ENCODE measurements at places on chromosomes 5 and 9.
A peak's percentile ranks its signal among the peaks of the same experiment; 100 is the strongest.

- DNase-seq: no peak
Measured at GRCh38 chr9:80873861-80874260, 815.5 kb downstream of the TLE1 start.

GRCh38 chr5:135706893-135707292 is 127.6 kb upstream of the SLC25A48 start:
- no peak for DNase-seq

- DNase-seq: no peak
Measured at GRCh38 chr5:159947708-159948358, 31.6 kb downstream of the ADRA1B start.

DNA sequence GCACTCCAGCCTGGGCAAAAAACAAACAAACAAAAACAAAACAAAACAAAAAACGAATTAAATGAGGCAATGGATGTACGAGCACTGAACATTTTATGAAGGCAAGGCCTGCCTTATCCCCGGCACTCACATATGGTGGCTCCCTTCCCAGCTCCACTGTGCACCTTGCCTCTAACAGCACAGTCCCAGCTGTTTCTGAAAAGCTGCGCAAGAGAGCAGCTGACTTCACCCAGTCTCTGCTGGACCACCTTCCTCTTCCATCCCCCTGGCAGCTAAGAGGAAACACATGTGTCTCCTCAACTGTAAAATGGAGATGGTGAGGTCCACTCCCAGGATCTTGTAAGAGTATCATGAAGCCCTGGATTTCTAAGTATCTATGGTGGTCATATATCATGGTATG is 100.7 kb downstream of the KLF4 start:
- no peak for DNase-seq

DNA sequence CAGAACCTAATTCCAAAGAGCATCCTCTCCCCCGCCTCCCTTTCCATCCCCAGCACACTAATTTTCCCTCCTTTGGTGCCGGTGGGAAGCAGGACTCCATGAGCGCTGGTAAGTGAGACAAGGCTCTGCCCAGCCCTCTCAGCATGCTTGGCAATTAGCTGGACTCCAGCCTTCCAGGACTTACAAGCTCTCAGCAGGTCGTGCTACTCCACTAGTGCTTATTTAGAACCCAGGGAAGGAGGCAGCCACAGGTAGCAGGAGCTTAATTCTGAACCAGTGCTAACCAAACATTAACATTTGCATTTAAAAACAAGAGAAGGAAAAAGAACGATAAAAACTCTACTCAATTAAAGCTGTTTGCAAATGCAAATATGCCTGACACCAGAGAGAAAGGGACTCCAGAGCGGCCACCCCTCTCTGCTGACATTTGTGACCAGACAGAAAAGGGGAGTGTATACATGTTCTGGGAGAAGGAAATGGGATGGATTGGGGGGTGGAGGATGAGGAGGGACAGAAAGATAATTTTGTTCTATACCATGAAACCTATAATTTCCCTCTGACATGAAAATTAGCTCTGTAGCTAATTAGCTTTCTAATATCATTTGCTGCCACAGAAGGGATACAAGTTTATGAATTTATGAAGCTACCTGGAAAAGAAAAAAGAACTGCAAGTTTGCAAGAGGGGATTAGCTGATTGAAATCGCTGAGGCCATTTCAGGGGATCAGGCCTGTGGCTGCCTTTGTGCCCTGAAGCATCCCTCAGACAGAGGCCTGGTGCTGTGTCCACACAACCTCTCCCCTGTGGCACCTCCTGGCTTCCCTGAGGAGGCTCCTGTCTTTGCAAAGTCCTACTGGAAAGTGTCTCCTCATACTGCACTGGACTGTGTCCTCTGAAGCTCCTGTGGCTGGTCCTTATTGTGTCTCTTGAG is 266.3 kb downstream of the SEC61B start:
- DNase-seq: no peak

- no peak for DNase-seq
Measured at GRCh38 chr9:134373269-134373668, 47.0 kb downstream of the RXRA start.

GRCh38 chr5:96329886-96330529 is 103.0 kb downstream of the PCSK1 start:
- DNase-seq: no peak

DNA sequence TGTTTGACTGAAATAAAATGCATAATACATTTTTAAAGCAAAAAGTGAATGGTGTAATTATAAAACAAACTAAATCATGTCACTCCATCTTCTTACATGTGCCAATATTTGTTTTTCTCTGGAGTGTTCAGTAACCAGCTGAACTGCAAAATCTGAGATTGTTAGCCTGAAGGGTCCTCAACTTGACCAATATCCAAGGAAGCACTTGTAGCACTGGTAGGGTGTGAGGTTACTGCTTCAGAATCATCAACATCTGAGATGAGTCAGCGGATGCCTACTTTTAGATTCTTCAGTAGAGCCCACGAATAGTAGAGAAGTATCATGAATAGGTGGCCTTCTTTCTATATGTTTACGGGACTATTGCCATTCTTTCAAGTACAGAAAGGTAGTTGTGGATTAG is 226.7 kb downstream of the TLE4 start:
- no peak for DNase-seq

GRCh38 chr5:8340739-8341344 is 471.9 kb downstream of the MTRR start:
- DNase-seq: peak; percentile 44

DNA sequence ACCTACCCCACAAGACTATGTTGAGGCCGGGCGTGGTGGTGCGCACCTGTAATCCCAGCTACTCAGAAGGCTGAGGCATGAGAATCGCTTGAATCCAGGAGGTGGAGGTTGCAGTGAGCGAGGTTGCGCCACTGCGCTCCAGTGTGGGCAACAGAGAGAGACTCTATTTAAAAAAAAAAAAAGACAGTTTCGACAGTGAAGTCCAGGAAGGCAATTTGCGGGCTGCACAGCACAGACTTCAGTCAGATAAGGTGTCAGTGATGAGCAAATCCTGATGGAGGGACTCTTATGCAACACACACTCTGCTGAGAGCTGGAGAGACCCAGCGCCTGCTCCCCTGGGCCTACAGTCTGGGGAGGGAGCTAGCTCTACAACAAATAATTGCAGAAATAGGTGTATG is 14.2 kb downstream of the CCNJL start:
- no peak for DNase-seq

DNA sequence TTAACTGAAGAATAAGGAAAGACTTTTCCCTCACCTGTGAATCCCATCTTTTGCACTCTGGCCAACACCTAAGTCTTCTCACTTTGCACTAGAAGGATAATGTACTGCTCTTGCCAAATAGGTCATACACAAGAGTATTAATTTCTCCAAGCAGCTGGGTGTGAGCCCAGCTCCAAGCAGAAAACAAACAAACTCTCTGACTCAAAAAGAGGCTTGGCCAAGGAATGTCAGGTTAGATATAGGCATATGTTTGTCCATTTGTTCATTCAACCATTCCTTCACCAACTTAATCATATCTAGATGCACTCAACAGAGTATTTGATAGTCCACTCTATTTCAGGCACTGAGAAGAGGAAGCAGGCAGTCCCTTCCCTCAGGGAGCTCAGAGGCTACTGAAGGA is 84.4 kb downstream of the HTR4 start:
- DNase-seq: no peak

- peak; percentile 69 for DNase-seq
Measured at GRCh38 chr5:67971971-67972821, 243.4 kb upstream of the PIK3R1 start.

DNA sequence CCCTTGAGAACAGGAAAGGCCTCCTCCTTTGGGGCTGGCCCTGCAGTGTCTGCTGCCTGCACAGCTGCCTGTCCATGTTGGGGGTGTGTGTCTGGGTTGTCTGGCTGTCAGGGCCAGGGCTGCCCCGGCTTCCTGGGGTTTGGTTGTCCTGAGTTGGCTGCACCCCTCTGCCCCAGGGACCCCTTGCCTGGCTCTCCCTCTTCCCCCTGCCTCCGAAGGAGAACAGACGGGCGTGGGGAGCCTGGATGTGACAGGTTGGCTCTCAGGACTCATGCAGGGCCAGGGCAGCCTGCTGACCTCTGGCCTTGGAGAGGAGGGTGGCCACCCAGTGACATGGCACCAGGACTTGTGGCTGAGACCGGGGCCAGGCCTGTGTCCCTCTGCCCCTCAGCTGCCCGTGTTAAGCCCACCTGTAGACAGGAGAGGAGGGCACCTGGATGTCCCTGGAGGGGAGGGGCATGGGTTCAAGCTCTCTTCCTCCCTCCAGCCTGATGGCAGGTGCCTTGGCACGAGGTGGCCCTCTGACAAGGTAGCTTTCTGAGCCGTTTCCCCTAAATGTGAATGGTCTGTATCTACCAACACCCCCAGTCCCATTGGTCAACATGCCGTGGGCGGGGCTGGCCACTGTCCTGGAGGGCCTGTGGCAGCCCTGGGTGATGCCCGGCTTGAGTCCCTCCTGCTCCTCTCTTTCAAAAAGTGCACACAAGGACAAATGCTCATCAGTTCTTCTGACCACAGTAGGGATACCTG is 34.9 kb downstream of the WNK2 start:
- DNase-seq: no peak

DNA sequence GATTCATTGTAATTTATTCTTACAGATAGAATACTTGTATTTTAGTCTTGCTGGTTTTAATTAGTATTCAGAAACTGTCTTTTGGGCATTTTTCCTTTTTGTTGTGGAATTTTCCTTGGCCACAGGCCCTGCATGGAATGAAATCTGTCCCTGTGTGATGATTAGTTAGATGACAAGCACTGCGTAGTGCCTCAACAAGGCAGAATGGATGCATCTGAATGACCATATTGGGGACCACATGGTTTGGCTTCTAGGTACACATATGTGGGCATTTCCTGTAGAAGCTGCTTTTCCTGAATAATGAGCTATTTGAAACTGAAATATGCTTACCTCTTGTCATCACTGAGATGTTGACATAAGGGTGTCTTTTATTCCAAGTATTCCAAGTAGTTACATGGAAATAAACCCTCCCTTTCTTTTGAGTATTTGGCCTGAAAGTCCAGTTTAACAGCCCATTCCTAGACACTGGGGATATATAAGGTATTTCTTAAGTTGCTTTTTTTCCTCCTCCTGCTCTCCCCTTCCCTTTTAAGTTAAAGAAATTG is 147.3 kb downstream of the YTHDC2 start:
- DNase-seq: no peak

DNA sequence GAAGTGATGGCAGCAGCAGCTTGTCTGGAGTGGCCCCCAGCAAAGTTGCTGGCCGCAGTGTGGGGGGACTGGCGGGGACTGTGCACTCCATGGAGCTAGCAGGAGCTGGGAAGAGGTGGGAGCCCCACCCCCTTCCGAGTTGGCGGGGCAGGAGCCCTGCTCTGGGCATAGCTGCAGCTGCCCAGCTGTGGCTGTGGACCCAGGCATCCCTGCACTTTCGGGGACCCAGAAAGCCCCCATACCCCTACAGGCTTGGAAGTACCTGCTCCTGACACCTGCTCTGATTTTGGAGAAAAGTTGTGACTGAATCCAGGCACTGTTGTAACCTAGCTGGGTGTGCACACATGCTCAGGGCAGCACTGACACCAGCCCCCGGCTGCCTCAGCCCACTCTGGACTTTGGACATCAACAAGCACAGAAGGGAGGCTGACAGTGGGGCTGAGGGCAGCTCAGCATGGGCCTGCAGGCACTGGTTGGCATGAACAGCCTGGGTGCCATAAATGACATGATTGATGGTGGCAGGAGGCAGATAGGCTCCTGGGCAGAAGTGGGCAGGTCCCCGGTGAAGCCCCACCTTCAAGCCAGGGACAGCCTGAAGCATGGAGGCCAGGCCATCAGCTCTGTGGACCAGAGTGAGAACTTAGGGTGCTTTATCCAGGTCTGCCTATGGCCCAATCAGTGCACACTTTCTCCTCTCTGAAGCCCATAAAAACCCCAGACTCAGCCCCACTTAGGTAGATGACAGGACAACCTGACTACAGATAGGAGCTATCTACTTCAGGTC is 12.6 kb downstream of the LMBRD2 start:
- DNase-seq: no peak

GRCh38 chr5:88555674-88556073 is 287.0 kb upstream of the TMEM161B start:
- DNase-seq: peak; percentile 16

DNA sequence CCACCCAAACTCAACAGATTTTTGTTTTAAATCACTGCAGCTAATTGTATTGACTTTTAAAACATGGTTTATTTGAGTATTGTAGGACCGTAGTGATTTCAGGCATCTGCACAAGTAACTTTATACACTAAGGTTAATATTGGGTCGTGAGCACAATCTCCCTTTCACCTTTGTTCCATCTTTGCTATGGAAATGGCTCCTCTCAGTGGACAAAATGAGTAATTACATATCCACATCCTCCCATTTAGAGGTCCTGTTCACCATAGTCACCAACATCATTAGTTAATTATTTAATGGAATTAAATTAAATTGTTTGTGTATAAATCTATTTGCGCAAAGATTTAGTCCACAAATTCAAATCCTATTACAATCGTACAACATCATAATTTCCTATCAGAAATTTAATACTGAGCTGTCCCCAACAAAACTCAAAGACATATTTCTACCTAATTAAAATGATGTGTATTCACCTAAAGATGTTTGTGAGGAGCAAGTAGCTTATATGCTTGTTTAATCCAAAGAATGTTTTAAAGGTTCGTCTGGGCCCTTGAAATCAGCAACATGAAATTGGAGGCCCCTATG is 173.0 kb upstream of the DAPK1 start:
- peak; percentile 73 for DNase-seq

DNA sequence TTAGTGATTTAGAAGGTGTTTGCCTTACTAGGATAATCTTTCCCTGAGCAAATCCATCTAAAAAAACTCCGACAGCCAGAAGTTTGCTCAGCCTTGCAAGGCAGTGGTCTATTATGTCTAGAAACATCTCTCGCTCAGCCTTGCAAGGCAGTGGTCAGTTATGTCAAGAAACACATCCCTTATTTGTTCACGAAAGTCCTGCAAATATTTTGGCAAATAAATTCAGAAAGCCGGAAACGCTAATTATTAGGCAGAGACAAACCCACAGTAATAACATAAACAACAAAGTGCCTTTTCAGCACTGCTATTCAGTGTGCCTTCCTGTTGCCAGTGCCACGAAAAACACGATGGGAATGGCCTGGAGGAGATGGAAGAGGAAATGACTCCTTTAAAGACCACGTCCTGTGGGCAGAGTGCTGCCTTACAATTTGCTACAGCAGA is 184.5 kb downstream of the GNAQ start:
- DNase-seq: no peak

- DNase-seq: peak; percentile 78
Measured at GRCh38 chr5:167816354-167816753, 475.1 kb upstream of the WWC1 start.

- no peak for DNase-seq
Measured at GRCh38 chr5:23614422-23614821, 107.0 kb downstream of the PRDM9 start.

- DNase-seq: peak; percentile 50
Measured at GRCh38 chr9:83649080-83649479, 26.1 kb downstream of the IDNK start.

GRCh38 chr5:80387063-80387768 is 20.6 kb upstream of the ZFYVE16 start:
- no peak for DNase-seq

DNA sequence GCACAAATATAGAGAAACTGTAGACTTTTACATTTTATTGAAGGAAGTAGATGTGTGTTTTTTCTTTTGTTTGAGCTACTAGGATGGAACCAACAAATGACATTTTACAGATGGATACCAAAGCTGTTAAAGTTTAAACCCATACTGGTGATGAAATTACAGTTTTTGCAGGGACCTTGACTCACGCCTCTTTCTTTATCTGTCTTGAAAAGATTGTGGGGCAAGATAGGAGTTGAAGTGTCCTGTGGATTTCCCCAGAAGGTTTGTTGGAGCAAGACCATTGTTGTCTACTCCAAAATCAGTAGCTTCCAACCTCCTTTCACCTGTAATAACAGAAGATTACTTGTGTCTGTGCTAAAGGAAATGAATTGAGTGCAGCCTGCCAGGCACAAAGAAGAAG is 4.1 kb upstream of the C5orf63 start:
- no peak for DNase-seq

Measured in Kasumi-1 (cell line).